ENCODE measurements at places on chromosomes 7 and 10.

DNA sequence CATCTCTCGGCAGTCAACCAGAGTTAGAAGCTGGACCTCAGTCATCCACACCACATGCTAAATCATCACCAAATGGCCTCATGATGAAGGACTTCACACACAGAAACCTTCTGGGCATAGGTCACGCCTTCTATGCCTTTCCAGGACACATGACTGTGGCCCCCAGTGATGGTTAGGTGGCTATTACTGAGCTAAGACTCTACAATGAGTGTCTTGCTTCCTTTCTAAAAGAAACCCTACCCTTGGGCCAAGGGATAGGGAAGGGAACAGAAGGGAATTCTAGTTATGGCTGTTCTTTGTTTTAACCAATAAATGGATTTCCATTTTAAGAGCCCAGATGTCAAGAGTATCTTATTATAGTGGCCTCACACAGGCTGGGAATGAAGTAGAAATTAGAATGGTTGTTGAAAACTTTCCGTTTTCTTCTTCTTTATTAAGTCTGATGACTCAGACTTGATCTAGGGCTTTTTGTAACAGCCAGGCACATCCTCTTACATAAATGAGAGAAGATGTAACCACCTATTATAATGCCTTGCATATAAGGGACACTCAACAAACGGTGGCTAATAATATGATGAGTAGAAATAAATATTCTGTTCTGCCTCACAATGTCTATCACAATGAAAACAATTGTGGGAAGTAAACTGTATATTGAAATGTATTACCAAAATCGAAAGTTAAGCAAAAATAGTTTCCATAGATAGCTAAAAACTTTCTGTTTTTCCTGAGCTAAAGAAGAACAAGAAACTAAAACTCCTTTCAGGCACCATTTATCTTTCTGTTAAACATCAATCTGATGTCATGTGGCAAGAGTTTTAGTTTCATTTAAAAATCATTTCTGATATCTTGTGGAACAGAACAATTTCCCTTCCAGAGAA lies 62.5 kb upstream of the TOMM7 start:
- no peak for DNase-seq

- no peak for DNase-seq
Measured at GRCh38 chr7:139183878-139184338, 47.1 kb upstream of the UBN2 start.

DNA sequence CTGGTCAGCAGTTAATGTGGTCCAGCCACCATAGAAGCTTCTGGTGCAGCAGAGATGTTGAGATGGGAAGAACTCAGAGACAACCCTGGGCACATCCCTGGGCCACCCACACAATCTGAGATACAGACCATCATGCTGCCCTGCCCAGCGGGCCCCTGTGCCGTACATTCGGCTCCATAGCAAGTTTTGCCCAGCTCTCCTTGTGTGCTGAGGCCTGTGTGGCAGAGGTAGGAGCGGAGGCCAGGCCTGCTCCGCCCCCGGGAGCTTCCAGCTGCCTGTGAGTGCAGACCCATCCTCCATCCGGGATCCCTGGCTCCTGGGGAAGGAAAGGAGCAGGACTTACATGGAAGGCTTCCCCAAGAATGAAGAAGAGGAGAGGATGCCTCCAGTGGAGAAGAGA lies 140.3 kb downstream of the NEURL1 start:
- no peak for DNase-seq

- DNase-seq, result no peak
Measured at GRCh38 chr10:35607475-35608327, 2.6 kb downstream of the GJD4 start.

GRCh38 chr10:61404751-61405150 lies 48.4 kb downstream of the TMEM26 start:
- no peak for DNase-seq

GRCh38 chr10:116836902-116837523 lies 12.3 kb upstream of the ENO4 start:
- DNase-seq, result no peak

DNA sequence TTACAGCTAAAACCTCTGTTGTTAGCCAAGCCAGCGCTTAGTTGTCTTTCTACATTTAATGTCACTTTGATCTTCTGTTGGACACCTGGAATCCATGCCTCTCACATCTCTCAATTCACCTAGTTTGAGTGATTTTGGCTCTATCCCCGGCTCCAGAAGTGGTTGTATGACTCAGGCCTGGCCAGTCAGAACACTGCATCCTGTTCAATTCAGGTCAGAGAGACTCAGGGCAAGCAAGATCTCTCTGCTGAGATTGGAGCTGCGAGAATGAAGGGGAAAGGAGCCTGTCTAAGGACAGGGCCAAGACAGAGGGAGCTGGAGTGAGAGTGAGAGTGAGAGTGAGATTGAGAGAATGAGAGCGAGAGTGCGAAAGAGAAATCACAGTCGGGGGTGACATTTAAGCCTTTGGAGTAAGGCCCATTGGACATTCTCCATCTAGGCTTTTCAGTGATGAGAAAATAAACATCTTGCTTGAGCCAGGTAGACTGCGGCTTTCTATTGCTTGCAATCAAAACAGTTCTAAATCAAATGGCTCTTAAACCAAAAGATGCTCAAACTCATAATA lies 83.3 kb upstream of the DYNC1I1 start:
- no peak for DNase-seq

- no peak for DNase-seq
Measured at GRCh38 chr10:78929541-78929940, 139.2 kb upstream of the ZMIZ1 start.

GRCh38 chr7:157898802-157899505 lies 562.1 kb downstream of the DNAJB6 start:
- DNase-seq, result no peak

DNA sequence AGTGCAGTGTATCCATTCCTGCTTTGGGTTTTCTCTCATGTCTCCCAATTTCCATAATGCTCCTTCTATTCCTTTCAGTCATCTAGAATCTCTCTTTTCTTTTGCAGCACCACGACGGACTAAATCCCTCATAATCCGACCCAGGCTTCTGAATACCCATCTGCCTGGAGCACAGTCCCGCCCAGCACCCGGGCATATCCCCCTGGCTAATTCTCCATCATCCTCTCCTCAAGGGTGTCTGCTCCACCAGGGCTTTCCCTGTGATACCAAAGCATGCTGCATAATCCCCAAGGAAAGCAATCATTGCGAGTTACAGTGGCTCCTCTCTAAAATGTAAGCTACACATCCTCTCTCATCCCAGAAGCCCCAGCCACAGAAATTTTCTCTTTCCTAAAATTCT lies 321.9 kb downstream of the CCDC3 start:
- no peak for DNase-seq

DNA sequence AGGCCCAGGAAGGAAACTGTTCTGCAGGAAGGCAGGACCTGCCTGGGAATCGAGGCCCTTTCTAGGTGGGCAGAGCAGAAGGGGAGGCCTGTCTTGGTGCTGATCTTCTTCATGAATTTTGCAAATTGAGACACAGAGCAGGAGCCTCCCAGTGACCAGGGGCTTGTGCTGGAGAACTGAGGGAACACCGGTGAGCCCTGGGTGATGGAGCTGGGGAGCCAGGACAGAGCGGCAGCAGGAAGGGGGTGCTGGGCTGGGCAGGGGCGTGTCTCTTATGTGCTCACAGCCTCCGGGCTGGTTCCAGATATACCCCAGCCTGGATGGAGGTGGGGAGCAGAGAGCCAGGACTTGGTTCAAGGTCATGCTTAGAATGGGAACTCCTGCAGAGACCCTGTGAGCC lies 139.9 kb downstream of the C10orf105 start:
- DNase-seq, result no peak

Measured in HuH-7 (cell line).